ENCODE measurements at places on chromosomes 7 and 10. TPM values are rescaled to one million over a fixed set of nuclear protein-coding genes. Genes with fewer than 3 reads are reported as not detected.
A peak's percentile ranks its signal among the peaks of the same experiment; 100 is the strongest.

GRCh38 chr10:105834261-105835059 lies 1193.4 kb downstream of the SORCS3 start:
- peak; percentile 1 for DNase-seq

GRCh38 chr7:107778283-107778682 lies 24.7 kb downstream of the SLC26A3 start:
- no peak for DNase-seq

DNA sequence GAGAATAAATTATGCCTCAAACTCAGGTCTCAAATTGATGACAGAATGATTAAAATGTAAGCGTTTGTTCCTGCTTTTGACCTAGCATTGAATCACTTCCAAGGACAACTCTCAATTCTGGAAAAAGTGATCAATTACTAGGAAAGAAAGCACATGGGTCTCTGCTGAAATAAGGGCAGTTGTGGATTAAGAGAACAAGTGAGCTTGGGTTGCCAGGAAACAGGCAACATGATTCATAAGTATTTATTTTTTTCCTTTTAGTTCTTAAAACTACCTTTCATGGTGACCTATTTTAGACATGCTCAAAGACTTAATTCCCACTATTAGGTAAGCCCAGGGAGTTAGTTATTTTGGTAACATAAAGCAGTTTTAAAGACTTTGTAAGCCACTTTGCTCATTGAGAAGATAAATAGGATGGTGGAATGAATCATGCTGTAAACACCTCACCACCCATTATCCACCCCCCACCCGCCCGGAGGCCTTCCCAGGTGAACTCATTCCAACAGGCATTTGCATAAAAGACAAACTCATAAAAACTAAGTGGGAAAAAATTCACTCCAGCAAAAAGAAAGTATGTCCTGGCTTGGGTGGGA lies 728.3 kb downstream of the SORCS1 start:
- no peak for DNase-seq

GRCh38 chr7:101537205-101537604 lies 91.9 kb downstream of the MYL10 start:
- DNase-seq: peak; percentile 36

- DNase-seq: no peak
These were observed 61.5 kb upstream of the ELMO1 start for GRCh38 chr7:37510043-37510634.

DNA sequence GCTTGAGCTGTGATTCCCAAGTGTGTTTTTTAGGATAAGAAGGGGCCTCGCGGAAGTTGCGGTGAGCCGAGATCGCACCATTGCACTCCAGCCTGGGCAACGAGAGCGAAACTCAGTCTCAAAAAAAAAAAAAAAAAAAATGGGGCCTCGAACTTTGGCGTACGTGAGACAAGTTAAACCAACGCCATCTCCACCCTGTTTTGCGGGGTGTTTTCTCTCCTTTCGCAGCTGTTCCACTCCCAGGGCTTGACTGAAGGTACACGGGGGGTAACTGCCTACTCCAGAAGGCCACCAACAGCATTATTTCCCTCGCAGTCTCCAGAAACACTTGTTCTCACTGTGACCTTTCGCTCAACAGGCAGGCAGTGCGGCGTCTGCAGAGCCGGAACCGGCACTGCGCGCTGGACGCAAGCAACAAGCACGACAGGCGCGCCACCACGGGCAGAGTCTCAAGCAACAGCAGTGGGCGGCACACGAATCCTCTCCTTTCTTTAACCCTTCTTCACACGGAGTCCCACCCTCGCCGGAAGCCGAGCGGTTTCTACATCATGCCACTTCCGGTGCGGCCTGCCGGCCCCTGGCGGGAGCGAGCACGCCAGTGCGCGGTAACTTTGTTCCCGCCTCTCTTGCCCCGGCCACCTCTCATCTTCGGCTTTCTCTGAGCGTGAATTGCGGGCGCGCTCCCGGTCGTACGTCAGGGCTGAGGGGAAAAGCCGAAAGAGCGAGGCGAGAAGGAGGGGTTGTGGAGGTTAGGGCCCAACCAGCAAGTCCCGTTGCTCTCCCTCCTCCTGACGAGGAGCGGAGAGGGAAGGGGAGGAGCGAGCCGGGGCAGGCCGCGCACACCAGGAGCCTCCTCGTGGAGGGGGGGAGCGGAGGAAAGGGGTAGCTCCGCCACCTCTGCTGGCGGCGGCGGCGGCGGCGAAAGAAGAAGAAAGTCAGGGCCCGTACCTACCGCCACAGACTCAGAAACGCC lies 814 bp upstream of the CDK13 start:
- DNase-seq: peak; percentile 100

DNA sequence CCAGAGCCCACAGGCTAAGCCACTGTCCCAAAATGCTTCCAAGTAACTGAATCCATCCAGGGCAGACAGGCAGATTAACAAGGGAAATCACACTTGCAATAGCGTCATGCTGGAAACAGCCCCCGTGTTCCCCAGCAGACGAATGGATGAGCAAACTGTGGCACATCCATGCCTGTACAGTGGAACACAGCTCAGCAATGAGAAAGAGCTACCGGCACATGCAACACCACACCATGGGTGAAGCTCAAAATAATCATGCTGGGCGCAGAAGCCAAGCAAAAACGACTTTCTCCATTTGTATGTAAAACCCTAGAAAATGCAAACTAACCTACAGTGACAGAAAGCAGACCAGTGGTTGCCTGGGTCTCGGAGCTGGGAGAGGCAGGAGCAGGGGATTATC lies 153.1 kb downstream of the SLIT1 start:
- DNase-seq: no peak

The MMRN2 gene
- 2.3 TPM for total RNA-seq

The SPOCK2 gene
- total RNA-seq: under 0.01 TPM

The LRRC18 gene
- total RNA-seq: not detected

All from fibroblast of villous mesenchyme (primary cell).